Activated CD8-positive, alpha-beta memory T cell treated with anti-CD3 and anti-CD28 coated beads, Interleukin-2, amount 50 U/mL, for 48 hours (primary cell): ENCODE measurements at places on chromosomes 16 and 17.

- DNase-seq = peak; percentile 49
These were observed 231.9 kb upstream of the TNRC6C start for GRCh38 chr17:77726549-77727006.

GRCh38 chr17:61404663-61404912, 4.9 kb downstream of the TBX2 start:
- DNase-seq = no peak

- no peak for DNase-seq
These were observed 17.3 kb downstream of the SLC5A10 start for GRCh38 chr17:18968945-18969887.

GRCh38 chr17:68497885-68498319, 14.3 kb upstream of the PRKAR1A start:
- no peak for DNase-seq

- DNase-seq = no peak
These were observed 567 bp downstream of the HSD17B1 start for GRCh38 chr17:42553161-42553818.

DNA sequence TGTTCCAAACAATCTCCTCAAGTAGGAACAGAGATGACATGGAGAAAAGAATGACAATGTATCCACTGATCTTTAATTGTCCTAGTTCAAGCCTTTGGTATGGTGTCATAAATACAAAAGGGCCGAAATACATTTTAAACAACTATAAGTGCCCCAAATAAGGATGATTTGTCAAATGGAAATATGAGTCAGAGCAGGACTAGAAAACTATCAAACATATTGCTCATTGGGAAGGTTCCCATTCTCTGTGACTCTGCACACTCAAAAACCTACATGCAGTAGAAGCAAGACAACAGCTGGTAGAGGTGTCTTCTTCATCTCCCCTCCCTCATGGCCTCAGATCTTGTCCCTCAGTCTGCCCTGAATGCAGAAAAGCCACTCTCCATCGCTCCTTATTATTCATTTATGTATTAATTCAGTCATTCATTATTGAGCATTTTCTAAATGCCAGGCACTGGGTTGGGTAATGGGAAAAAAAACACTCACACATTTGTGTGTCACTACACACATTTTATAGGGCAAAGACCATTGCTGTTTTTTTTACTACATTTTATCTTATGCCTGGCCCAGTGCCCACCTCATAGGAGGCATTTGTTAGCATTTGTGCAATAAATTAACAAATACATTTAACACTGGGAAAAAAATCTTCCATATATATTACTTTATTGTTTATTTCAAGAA, 10.1 kb downstream of the CA10 start:
- DNase-seq = no peak

GRCh38 chr16:12994402-12994801, 93.0 kb downstream of the SHISA9 start:
- DNase-seq = no peak

- DNase-seq = peak; percentile 57
These were observed 25.0 kb downstream of the TEX14 start for GRCh38 chr17:58666858-58667267.

- DNase-seq = no peak
These were observed 3.6 kb downstream of the CDC42EP4 start for GRCh38 chr17:73308017-73308823.

DNA sequence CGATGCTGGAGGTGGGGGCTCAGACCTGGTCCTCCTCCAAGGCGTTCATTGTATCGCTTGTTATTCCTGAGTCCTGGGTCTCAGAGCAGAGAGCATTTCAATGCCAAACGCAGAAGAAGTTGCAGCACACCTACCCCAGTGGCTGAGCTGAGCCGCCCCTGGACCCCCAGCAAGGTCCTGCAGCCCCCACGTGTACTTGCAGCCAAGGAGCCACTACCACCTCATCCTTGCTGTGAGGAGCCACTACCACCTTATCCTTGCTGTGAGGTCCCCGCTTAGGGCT, 13.5 kb downstream of the PLLP start:
- DNase-seq = no peak

- DNase-seq = no peak
These were observed 62.2 kb downstream of the DHRS7C start for GRCh38 chr17:9729034-9729650.

DNA sequence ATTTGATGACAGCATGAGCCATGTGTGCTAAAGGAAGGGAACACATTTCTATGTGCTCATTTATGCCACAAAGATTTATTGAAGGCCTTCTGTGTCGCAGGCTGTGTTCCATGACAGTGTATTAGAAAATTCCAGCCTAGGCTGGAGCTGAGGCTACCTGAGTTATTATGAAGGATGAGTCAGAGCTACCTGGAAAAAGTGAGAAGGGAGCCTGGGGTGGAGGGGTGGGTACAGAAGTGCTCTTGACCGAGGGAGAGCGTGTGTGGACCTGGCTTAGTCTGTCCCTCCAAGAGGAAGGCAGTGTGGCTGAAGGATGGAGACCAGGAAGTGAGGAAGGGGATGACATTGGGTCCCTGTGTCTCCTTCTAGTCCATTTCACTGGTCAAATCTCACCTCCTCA, 98.3 kb downstream of the N4BP1 start:
- DNase-seq = no peak

DNA sequence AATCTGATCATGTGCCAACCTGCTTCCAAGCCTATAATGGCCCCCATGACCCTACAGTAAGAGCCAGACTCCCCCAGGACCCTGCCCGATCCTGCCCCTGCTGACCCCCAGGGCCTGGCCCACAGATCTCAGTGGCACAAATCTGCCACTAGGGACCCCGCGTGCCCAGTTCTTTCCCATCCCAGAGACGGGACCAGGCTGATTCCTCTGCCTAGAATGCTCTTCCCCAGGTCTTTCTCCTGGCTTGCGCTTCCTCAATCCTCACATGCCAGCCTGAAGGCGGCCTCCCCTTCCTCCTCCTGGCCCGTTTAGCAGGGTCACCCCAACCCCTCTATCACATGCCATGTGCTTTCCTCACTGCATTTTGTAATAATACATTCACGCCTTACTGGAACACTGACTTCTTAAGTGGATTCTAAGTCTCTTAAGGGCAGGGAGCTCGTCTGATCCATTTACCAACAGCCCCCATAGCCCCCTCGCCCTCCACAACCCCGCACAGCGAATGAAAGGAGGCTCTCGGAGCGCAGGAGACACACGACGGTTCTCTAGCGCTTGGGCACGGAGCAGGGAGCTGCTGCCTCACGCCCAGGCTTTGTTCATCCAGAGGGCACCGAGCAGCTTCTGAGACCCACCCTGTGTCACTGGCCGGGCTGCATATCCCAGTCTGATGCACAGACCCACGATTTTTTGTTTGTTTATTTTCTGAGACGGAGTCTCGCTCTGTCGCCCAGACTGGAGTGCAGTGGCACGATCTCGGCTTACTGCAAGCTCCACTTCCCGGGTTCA, 1.2 kb downstream of the TRIM65 start:
- no peak for DNase-seq

DNA sequence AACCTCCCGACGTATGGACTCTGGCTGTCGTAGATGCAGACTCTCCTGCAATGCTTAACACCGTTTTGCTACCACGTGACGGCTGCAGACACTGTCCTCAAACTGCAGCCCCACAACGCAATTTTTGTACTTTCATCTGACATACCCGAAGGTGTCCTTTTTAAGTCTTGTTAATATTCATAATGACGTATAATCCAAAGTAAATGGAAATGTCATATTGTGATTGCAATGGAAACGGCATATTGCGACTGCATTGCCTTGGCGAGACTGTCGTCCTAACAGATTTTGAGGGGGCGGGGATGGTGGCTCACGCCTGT, 79.3 kb upstream of the TBC1D3K start:
- no peak for DNase-seq

GRCh38 chr16:11315510-11315909, 29.7 kb upstream of the RMI2 start:
- no peak for DNase-seq

DNA sequence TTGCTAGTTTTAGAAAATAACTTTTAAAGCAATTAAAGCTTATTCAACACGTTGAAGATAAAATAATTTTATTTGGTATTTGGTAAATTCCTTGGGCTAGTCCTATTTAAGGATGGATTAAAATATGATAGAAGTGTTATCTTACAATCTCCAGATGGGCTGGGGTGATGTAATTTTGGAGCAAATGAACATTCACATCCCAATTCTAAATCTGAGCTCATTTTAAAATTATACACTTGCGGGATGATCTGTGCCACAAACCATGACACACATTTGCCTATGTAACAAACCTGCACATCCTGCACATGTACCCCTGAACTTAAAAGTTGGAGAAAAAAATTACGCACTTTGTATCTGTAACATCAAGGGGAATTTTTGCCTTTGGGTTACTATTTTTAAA, 31.5 kb downstream of the NLK start:
- DNase-seq = no peak

- no peak for DNase-seq
These were observed 404 bp downstream of the EMC6 start for GRCh38 chr17:3669085-3669347.

GRCh38 chr17:76646712-76647111, 3.2 kb upstream of the ST6GALNAC1 start:
- no peak for DNase-seq
